ENCODE measurements at places on chromosomes 1 and 21. TPM values are rescaled to one million over a fixed set of nuclear protein-coding genes. Genes with fewer than 3 reads are reported as not detected.

SPATA21 gene
- polyA plus RNA-seq = not detected

LCE3E gene
- not detected for polyA plus RNA-seq

DNA sequence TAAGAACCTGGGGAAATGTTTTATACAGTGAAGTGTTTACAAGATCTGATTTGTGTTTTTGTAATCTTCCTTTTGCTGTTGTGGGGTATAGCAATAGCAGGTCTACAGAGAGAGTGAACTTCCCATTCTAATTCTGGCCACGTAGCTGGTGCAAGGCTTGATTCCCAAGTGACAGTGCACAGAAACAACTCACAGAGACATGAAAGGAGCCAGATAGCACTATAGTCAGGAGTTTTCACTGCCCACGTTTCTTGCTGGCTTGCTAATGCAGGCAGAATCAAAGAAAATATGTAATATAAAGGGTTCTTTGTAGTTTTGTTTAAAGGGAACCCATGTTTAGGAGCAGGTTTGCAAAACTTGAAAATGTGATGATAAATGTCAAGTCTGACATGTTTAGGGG, 170.9 kb upstream of the IVNS1ABP start:
- DNase-seq = no peak

- no peak for DNase-seq
These were observed 20.9 kb downstream of the CSTB start for GRCh38 chr21:43754948-43755781.

DNA sequence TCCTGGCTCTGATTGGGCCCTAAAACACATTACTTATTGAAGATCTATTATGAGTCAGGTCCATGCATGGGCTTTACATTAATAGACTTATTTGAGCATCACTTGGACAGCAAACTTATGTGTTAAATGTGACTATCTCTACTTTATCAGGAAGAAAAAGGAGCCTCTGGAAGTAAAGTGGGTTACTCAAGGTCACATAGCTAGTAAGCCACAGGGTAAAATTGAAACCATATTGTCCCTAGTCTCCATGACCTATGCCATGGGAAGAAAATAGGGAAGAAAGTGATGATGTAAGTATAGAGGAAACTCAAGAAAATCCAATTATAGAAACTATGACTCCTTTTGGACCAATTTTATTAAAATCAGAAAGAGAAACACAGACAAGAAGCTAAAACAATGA, 555.3 kb downstream of the NUF2 start:
- no peak for DNase-seq

DNA sequence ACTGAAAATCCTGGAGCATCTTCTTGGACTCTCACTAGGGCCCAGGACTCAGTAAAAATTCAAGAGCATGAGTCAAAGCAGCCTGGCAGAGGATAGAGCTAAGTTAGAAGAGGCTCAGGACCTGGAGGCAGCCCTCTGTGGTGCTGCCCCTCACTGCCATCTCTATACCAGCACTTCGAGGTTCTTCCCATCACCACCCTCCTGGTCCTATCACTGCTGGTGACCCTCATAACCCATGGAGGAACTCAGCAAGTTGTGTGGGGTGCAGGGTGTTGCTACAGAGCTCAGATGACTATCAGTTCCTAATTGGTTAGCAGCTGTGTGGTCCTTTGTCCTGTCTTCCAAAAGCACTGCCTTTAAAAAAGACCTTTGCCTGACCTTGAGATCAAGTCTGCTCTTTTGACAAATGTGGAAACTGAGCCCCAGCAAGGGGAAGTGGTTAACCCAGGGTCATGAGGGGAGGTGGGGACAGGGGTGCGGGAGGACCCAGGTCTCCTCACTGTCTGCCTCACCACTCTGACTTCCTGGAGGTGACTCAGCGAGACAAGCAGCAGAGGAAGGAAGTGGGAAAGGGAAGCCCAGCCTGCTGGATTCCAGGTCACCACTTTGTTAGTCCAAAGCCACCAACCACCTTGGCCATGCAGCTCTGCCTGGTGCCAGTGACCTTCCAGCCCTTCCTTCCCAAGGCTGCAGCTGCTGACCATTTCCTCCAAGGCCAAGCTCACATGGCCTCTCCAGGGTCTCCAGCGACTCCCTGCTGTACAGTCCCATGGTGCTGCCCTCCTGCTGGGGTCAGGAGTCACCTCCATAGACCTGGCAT, 199.4 kb upstream of the EDN2 start:
- DNase-seq = no peak

DNA sequence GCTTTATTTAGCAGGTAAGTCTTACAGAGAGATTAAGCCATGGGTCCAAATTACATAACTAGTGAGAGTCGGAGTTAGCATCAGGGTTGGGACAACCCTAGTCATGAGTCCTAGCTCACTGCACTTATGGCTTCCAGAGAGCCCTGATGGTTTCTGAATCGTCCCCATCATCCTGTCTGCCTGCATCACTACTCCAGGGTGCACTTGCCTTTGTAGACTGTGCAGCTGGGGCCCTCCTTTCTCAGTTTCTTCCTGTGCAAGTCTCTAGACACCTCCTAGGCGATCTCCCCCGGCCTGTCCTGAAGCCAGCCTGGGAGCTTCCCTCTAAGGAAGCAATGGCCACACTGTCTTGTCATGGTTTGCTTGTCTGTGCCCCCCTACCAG, 37.1 kb downstream of the KIAA0040 start:
- DNase-seq = no peak

- no peak for DNase-seq
These were observed 64.3 kb upstream of the HOOK1 start for GRCh38 chr1:59750328-59751003.

GRCh38 chr1:14778898-14779865, 180.7 kb downstream of the KAZN start:
- no peak for DNase-seq

DNA sequence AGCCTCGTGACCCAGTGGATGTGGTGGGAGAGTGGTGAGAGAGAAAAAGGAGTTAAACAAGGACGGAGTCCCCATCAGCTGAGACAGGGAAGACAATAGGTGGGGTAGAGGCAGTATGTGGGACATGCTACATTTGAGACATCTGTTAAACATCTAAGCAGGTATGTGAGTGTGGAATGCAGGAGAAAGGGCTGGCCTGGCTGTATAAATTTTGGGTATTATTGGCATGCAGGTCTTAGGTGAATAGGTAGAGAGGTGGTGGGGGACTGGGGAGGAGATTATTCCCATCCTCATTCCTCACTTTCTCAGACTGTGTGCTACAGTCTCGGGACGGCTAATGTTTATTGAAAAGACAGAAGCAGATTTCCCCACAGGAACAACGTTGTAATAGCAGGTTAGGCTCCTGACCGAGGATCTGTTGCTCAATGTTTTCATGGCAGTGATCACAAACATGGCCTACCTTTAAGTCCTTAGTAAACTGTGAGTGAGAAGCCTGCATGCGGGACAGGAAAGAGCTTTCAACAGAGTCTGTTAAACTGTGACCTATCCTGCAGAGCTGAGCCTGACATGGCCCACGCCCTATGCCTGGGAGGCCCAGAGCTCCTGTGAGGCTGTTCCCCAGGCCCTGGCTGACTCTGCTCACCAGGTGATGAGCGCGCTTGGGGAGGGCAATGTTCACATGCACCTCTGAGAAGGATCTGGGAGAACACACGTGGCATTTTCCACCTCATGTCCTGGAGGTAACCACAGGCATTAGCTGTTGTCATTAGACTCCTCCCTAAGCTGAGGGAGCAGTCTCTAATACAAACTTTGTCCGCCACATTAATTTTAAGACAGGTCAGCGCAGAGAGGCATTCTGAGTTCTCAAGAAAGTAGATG, 16.5 kb downstream of the VSIG8 start:
- DNase-seq = no peak

DNA sequence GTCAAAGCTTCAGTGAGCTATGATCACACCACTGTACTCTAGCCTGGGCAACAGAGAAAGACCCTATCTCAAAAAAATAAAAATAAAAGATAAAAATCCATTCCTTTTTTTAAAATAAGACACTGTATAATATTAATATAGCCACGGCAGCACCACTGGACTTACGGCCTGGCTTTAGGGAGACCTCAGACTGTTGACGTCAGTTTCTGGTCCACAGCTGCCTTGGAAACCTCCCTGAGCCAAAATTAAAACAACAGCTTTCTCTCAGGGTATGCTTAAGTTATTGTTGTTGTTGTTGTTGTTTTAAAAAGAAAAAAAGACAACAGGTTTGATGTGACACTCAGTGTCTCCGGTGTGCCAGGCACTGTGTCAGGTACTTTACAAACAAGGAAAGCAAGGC, 42.0 kb downstream of the CAPZB start:
- DNase-seq = no peak

- no peak for DNase-seq
These were observed 23.4 kb downstream of the CTBS start for GRCh38 chr1:84550826-84551225.

- no peak for DNase-seq
These were observed 176.9 kb upstream of the FMN2 start for GRCh38 chr1:239914751-239915231.

DNA sequence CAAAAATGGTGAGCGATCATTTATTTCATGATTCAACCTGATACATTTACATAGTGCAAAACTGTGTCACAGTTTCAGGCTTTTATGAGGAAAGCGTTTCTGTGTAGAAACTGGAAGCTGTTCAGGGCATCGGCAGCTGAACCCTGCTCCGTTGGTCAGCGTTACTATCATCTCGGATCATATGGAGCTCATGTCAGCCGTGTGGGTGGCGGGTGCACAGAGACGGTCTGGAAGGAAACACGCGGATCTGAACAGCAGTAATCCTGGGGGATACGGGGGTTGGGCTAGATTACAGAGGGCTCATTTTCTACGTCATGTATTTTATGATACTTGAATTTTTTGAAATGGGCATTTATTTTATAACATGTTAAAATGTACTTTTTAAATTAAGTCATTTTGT, 15.1 kb downstream of the C1orf174 start:
- no peak for DNase-seq

DNA sequence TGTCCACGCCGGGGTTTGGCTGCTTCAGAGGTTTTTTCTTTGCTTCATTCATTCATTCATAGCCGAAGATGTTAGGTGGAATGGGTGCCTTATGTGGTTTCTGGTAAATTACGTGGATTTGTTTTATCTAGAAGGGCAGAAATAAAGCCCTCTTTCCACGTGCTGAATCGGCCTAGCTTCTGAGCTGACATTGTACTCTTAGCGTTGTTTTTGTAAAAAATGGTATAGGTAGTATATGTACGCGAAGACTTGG, 1.5 kb downstream of the GALNT2 start:
- DNase-seq = peak; percentile 9

DNA sequence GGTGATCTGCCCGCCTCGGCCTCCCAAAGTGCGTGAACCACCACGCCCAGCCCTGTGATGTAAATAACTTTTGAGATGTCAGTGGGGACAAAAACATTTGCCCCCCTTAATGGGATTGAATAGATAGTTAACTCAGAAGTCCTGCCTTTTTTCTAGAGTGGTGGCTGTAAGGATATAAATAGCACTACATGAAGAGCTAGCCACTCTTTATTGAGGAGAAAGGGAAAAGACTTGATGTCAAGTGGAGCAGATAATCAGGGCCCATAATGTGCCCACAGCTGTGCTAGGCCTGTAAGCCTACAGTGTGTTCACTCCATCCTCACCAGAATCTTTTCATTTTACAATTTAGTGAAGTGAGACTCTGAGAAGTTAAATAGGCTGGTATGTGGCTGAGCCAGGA, 3.6 kb downstream of the GIPC2 start:
- no peak for DNase-seq

- no peak for DNase-seq
These were observed 206.3 kb upstream of the KCTD3 start for GRCh38 chr1:215360758-215361157.

DNA sequence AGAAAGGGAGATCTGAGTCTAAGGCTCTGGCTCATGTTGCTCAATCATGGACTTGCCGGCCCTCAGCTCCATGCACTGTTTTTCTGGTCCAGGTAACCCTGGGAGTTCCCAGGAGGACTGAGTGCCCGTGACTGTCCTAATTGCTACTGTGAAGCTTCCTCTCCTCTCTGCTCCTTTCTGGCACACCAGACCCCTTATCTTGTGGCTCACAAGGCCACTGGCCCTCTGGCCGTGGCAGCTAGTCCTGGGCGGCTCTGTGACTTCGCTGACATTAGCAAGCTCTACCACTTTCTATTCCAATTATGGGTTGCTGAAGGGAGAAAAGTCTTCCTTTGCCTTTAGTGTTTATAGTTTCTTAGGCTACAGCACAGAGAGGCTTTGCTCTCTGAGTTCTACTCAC, 380.2 kb downstream of the RWDD3 start:
- no peak for DNase-seq

DNA sequence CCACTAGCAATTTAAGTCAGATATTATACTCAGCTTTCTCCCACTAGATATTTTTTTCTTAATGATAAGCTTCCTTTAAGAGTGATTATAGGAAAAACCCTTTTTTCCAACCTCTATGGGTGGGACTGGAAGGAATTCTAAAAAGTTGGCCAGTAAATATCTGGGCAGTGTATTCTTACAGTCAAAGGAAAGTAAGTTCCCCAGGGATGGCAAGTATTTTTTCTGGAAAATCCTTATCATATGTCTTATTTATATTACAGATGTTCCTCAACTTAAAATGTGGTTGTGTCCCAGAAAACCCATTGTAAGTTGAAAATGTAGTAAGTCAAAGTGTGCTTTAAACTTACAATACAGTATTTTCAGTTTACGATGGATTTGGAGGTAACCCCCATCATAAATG, 29.2 kb downstream of the CMPK1 start:
- DNase-seq = no peak

- DNase-seq = no peak
These were observed 15.8 kb downstream of the TMCC2 start for GRCh38 chr1:205243350-205244191.

- no peak for DNase-seq
These were observed 528.2 kb downstream of the MRPL39 start for GRCh38 chr21:25079053-25079452.

Data from CD4-positive, alpha-beta memory T cell (primary cell).